ENCODE measurements at places on chromosomes 5 and 9.

- no peak for DNase-seq
Observed at GRCh38 chr9:107688728-107689127, 199.2 kb upstream of the KLF4 start.

DNA sequence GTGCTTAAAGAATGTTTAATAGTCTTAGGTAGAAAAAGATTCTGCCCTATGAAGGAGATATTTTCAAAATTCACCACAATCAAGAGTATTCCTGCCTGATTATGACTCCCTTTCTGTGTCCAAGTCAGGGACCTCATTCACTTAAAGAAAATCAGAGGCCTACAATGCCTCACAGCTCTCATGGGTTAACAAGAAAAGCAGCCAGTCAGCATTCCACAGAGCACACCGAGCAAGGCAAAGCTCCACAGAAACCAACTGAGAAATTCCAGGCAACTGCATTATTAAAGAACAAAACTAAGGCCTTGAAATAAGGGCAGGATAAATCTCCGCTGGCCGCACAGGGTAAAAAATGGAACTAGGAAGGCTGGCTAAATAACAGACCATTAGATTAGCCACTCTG is 161.1 kb downstream of the TARS1 start:
- DNase-seq = peak; percentile 44

DNA sequence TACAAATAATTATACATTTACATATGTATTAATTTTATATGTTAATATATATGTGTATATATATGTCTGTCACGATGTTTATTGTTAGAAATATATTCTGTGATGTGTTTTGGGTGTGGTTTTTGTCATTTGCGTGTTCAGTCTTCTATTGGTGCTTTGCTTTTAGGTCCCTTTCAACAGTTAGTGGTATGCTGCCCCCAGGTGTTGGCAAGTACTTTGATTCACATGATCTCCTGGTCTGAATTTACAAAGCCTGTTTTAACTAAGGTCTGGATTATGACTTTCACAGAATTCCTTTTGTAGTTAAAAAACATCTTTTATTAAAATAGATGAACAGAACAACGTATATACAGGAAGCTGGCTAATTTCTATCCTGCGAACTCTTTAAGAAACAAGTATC is 271.5 kb downstream of the CCDC171 start:
- peak; percentile 19 for DNase-seq

DNA sequence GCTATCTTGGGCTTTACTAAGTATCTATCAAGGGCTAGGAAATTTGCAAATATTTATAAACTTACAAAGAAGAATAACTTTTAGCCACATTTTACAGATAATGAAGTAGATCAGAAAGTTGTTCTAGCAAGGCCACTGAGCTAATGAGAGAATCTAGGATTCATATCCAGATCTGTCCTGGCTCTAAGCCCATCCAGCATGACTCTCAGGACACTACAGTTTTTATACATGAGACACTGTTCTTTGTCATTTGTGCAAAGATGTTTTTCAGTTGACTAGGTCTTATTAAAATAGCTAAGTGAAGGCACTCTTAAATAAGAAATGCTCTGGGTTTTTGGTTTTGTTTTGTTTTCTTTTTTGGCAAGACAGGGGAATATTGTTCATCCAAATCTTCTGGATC is 273.1 kb downstream of the GABRB2 start:
- DNase-seq = no peak

DNA sequence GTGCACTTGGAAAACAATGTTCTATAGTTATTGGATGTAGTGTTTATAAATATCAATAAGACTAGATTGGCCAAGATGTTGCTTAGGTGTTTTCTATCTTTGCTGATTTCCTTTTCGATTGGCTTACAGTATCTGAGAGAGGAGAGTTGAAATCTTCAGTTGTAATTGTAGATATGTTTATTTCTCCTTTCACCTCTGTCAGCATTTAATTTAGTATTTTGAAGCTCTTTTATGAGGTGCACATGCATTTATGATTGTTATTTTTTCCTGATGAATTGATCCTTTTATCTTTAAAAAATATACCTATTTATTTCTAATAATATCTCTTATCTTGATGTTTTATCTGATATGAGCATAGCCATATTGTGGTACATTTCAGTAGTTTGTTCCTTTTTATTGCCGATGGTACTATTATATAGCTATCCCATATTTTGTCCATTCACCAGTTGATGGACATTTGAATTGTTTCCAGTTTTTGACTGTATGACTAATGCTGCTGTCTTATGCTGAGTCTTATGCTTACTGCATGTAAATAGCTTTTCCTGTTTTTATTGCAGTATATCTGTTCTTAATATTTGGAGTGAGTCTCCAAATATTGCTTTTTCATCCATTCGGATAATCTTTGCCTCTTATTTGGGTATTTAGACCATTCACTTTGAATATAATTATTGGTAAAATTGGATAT is 34.7 kb downstream of the ERCC6L2 start:
- no peak for DNase-seq

- peak; percentile 93 for DNase-seq
Observed at GRCh38 chr5:72248410-72248981, 71.5 kb downstream of the MRPS27 start.

DNA sequence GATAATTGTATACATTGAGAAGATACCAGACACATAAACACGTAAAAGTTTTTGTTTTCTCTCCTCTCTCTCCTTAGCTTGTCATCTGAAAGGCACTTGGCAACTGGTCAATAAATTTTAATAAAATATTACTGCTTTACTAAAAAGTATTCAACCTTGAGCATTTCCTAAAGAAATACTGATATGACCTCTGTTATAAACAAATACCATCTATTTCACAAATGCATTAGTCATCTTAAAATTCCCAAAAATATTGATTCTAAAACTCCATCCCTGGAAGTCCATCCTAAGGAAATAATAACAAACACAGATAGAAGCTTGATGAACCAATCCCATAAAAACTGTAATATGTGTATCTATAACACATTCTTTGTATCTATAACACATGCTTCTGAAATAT is 483.2 kb downstream of the TLR4 start:
- DNase-seq = no peak
